ENCODE measurements at places on chromosomes 6 and 20.
A peak's percentile ranks its signal among the peaks of the same experiment; 100 is the strongest.

GRCh38 chr6:85867595-85867994 is 224.9 kb upstream of the SYNCRIP start:
- no peak for DNase-seq

- peak; percentile 62 for DNase-seq
These were observed 214.4 kb upstream of the PRND start for GRCh38 chr20:4507288-4507719.

GRCh38 chr6:43910638-43911353 is 140.8 kb downstream of the VEGFA start:
- DNase-seq: no peak

DNA sequence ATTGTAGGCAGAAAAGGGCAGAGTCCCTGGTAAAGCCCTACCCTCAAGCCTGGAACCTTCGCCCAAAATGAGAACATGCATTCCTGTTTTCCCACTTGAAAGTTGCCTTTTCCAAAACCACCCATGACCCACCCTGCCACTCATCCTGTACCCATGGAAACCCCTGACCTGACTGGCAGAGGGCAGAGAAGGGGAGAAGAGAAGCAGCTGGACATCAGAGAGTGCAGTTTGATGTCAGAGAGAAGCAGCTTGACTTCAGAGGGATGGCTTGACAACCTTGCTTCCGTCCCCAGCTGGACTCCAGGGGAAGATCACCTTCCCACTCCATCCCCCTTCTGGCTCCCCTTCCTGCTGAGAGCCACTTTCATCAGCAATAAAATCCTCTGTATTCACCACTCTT is 123.6 kb upstream of the SHLD1 start:
- DNase-seq: no peak

- no peak for DNase-seq
These were observed 154.2 kb upstream of the MAFB start for GRCh38 chr20:40843251-40843650.
